ENCODE measurements at places on chromosomes 7 and 10.

DNA sequence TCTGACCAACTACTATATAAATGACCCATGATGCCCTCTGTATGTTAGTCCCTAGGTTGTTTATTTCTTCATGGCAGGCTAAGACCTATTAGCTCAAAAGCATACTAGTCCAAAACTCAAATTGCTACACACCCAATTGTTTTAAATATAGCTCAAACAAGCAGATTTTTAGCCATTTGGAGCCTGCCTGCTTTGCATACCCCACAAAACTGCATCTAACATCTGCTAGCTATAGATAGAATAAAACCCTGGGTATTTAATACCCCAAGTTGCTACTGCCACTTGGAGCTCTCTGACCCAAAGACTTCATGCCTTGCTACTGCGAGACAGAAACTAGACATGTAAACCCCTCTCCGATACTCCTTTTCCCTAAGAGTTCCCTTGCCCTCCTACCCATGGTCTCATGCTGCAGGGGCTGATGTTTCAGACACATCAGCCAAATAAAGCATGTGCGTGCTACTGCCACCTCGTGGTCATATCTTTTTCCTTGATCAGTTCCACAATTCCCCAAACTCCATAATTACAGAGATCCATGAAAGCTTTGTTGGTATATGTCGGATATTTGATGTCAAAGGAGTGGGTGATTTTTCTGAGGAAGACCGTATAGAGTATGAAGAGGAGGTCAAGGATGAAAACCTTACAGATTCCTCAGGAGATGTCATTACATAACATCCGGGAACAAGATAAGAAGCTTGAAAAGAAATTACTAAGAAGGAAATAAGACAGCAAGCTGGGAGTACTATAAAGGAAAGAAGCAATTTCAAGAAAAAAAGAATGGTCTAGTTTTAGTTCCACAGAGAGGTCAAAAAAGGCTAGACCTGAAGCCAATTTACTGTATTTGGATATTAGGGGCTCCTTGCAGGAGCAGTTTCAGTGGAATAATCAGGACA is 386.6 kb downstream of the SH2D4B start:
- DNase-seq = no peak

DNA sequence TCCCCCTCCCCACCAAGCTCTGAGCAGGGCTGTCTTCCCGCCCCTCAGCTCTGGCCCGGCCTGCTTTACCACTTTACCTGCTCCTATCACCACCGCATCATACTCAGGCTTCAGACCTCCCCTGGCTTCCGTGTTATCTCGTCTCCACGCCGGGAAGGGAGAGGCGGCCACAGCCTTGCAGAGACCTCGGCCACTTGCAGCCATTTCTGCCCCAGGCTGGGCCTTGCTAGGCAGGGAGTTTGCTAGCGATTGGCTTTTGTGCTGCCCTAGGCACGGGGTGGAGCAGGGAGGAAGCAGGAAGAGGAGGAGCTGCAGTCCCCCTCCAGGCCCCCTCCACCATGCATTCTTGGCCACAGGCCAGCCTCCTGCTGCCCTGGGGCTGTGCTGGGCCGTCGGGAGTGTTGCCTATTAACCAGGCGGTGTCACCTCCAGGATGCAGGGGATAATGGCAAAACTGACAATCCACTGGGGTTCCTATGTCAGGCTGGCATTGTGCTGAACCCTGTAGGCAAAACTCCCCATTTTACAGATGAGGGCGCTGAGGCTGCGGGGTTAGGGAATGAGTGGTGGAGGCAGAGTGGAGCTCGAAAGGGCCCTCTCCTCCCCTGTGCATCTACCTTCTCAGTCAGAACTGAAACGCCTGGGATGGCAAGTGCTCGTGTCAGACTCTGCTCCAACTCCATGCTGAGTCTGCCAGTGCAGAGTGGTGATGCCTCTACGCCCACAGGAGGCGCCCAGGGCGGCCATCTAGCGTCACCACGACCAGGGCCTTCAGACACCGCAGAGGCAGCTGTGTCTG is at the start of gene PYROXD2:
Gene PYROXD2, minus strand, starts transcription at position 251 of the 799 bp plus-strand sequence. Its CDS starts 47 bp downstream, at position 204.
- no peak for DNase-seq

DNA sequence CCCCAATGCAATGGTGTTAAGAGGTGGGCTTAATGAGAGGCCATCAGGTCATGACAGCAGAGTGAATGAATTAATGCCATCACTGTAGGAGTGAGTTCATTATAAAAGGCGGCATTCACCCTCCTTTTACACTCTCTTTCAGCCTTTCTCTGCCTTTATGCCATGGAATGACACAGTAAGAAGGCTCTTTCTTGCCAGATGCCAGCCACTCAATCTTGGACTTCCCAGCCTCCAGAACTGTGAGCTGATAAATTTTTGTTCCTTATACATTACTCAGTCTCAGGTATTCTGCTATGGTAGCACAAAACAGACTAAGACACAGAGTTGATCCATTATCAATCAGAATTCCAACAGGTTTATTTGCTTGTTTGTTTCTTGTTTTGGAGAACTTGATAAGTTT is 3.2 kb downstream of the TCAF1 start:
- DNase-seq = no peak

DNA sequence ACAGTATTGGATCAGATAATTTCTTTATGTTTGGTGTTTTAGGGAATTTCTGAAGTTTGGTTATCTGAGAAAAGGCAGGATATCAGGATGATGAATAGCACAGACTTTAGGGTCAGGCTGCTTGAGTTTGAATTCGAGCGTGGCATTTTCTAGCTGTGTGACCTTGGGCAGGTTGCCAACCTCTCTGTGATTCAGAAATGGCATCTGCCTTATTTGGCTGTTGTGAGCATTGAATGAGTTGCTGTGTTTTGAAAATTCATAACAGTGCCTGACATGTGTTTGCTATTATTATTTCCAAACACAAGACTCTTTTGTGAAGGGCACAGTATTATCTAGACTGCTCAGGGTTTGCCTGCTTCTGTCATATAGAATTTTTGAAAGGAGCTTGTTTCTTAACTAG is 66.9 kb downstream of the NXPH1 start:
- no peak for DNase-seq

DNA sequence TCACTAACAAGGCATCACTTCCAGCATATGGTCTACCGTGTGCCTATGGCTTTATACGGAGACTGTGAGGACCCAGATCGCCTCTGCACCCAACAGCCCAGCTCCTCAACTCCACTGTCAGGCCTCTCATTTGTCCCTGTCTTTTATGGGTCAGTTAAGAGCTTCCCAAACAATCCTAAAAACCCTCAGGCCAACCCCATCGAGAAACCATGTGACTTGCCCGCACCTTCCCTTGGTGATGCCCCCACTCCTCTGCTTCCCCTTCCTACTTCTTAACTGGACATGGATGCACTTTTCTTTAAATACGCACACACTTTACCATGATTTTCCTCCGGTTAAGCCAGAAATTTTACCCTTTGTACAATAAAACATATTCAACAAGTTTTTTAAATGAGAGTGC is 46.8 kb downstream of the BAIAP2L1 start:
- DNase-seq = no peak

- no peak for DNase-seq
Measured at GRCh38 chr7:45663167-45663921, 89.2 kb downstream of the ADCY1 start.

DNA sequence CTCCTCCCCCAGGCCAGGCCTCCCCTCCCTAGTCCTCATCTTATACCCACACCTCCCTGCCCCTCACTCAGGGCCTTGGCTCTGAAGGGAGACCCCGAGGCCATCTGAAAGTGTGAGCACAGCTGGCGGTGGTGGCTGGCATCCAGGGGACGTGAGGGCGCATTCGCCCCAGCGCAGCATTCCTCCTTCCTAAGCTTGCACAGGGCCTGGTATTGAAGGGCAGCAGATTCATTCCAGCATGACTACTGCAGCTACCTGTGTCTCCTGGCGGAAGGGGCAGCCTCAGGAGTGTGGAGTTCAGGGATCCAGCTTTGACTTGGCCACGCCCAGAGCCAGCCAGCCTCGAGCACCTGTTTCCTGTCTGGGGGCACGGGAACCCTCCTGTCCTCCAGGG is 72.6 kb downstream of the PARP12 start:
- DNase-seq = no peak

GRCh38 chr7:134154581-134155130 is 27.5 kb downstream of the LRGUK start:
- DNase-seq = no peak

DNA sequence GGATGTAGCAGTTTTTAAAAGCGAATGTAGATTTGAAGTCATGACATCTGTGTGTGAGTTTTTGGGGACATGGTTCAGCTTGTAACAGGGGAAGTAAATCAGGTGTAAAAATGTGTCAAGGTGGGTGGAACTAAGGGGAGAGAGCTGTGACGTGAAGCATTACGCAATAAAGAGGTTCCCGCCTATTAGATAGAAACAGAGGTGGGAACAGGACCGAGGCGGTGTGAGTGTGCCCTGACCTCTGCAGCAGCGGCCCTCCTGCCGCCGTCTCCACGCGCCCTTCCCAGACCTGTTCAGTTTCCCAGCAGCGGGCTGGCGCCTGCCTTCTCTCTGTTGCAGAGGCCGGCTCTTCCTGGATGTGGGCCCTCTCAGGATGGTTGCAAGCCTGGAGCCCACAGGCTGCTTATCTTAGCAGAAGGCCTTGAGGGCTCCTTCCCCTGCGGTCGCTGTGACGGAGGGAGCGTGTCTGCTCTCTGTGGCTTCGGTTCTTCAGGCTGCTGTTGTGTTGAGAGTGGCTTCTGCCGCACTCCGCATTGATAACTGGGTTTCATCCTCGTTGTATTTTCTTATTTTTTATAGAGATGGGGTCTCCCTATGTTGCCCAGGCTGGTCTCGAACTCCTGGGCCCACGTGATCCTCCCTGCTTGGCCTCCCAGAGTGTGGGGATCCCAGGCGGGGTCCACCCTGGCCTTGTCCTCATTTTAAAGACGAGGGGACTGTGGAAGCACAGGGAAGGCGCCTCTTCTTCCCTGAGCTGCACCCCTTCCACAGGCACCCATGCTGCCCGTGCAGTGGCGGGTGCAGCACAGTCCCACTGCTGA is 65.0 kb downstream of the DNAJB6 start:
- no peak for DNase-seq

GRCh38 chr10:114616103-114616502 is 42.0 kb downstream of the ABLIM1 start:
- DNase-seq = no peak

DNA sequence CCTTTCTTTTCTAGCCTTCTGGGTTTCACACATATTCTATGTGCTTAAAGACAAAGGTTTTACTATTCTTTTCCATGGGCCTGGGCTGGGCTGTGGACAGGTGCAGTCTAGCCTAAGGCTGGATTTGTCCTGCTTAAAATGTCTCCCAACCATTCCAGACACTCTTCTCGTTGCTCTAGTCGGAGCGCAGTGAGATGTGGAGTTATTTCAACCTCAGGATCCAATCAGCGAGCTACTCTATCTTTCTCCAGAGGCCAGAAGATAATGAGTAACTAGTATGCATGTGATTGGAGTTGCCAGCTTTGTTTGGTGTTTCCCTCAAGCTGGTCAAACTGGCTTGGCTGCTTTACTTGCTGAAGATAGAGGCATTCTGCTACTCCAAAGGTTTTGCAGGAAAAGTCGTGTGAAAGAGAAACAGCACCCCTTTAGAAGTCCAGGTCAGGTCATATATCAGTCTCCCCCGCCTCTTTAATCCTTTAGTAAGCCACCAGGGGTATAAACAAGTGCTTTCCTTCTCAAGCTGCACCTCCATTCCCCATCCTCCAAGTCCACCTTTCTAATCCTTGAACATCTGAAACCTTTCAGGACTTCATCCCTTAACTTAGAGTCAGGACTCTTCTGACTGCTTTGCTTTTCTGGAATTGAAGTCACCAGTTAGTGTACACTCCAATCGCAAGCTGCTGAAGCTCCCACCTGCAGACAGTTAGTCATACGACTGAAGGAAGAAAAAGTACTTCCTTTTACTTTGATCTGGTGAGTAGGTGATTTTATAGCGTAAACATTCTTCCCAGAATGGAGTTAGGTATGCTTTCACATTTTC is 78.8 kb downstream of the DNMBP start:
- no peak for DNase-seq

GRCh38 chr10:50349554-50349953 is 98.2 kb upstream of the ASAH2 start:
- no peak for DNase-seq

- no peak for DNase-seq
Measured at GRCh38 chr10:26567351-26567721, 129.2 kb downstream of the APBB1IP start.

DNA sequence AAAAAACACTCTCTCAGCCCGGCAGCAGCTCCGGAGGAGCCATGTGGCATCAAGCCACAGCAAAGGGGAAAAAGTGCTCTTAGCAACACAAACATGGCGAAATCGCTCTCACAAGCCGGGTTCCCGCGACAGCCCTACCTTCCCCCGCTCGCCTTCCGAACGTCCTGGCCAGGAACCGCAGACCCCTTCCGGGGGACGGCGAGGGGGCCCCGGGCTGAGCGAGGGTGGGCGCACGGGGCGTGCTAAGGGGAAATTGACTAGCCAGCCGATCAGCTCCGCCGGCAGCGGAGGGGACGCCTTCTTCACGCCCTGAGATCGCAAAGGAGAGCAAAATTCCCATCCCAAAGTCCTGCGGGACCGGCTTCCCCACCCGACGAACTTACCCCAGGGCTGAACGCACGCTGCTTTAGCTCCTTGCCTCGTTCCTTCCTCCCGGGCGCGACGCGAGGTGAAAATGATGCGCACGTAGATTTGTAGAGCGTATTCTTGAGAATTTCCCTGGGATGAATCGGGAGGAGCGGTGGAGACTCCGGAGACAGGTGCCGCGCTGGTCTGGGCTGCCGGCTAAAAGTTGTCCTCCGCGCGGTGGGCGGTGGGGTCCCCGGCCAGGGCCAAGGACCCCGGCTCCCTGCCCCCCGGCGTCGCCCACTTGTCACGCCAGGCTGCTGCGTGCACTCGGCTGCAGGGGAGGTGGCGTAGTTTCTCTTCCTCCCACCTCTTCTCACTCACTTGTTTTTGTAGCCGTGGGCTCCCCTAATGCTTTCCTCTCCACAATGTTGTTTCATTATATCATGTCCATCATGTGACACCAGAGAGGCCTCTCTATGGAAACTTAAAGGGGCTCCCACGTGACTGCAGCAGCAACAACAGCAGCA is 220.1 kb upstream of the MKLN1 start:
- peak; percentile 41 for DNase-seq

DNA sequence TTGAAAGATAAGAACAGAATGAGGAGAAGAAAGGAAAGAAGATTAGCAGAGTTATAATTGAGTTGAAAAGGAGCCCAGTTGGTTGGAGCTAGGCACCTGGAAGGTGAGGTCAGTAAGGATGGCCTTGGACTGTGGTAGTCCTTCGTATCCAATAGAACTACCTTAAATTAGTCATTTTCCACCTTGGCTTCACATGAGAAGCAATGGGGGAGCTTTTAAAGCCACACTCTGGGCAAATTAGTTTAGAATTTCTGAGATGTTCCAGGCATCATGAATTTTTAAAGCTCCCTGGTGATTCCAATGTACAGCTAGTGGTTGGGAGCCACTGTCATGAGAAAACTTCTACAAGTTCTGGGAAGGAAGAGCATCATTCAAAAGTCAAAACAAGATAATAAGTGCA is 27.3 kb upstream of the CYP3A5 start:
- DNase-seq = no peak

- DNase-seq = peak; percentile 32
Measured at GRCh38 chr7:2104107-2104710, 128.5 kb downstream of the MAD1L1 start.

GRCh38 chr7:50396856-50397255 is 53.3 kb downstream of the FIGNL1 start:
- DNase-seq = no peak
